ENCODE measurements at places on chromosomes 2 and 18.

GRCh38 chr2:96868555-96869280 is 1.2 kb downstream of the SEMA4C start:
- DNase-seq: peak; percentile 91

- DNase-seq: peak; percentile 80
Observed at GRCh38 chr2:69177785-69178636, 165.0 kb downstream of the ANTXR1 start.

- no peak for DNase-seq
Observed at GRCh38 chr2:101111262-101111838, 39.8 kb downstream of the TBC1D8 start.

- no peak for DNase-seq
Observed at GRCh38 chr2:144143294-144144151, 376.4 kb downstream of the ZEB2 start.

- DNase-seq: no peak
Observed at GRCh38 chr2:223554923-223555322, 47.2 kb downstream of the SCG2 start.

GRCh38 chr18:70359071-70359470 is 70.2 kb downstream of the SOCS6 start:
- DNase-seq: no peak

GRCh38 chr18:8615397-8616027 is 6.3 kb downstream of the RAB12 start:
- DNase-seq: peak; percentile 93

GRCh38 chr18:70290482-70291294 is 1.8 kb downstream of the SOCS6 start:
- DNase-seq: no peak

DNA sequence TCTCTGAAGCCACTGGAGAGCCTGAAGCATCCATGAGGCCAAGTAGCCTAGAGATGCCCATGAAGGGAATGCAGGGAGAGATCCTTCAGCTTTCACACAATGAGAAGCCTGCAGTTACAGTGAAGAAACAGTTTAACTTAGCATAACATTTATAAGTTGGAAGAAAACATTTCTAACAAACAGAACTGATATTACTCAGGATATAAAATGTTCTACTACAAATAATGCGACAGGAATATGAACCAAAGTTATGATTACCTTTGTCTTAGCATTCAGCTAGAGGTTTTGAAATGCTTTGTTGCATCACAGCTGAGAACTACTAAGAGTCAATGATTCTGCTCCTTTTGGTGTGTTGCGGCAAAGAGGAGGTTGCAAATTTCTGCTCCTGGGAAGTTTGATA is 6.9 kb upstream of the KYNU start:
- no peak for DNase-seq

- peak; percentile 45 for DNase-seq
Observed at GRCh38 chr2:102063487-102063911, 71.7 kb downstream of the IL1R2 start.

- DNase-seq: no peak
Observed at GRCh38 chr2:212797484-212798205, 259.0 kb upstream of the ERBB4 start.

- DNase-seq: peak; percentile 67
Observed at GRCh38 chr2:201909961-201910361, 103.6 kb downstream of the CDK15 start.

DNA sequence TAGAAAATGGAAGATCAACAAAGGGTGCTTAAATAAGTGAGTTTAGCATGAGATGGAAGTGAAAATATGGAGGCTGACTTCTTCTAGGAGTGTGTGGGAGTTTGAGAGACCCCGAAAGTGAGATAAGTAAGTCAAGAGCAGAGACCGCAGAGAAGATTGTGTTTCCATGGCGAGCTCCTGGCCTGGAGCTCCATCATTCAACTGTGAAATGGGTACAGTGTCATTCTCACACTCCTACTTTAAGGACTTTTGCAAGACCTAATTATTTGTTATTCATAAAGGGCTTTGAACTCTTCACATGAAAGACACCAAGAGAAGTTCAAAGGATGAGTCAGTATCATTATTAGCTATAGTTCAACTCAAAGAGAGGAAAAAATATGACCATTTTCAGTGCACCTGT is 134.2 kb upstream of the PIK3C3 start:
- no peak for DNase-seq

DNA sequence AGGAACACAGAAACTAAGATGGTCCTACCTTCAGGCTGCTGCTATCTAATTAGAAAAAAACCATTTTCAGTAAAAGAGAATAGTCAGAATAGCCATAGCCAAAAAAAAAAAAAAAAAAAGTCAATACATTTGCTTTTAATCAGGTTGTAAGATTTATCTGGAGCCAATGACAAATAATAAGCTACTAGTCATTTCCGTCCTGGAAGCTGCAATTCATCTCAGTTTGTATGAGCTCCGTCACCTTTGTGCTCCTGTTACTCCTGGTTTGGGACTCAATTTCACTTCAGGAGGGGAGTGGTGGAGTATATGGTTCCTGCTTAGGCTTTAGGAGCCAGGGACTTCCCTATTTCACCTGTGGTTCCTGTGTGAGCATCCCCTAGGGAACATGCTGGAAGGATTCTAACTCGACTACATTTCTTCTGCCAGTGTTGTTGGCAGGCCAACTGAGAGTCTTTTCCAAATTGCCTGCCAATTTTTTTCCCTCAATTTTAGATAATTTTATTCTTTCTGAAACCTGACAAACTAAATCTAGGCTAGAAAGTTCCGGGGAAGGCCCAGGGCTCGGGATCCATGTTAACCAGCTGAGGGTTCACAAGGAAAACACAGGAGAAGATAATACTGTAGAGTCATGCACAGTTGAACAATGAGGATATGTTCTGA is 481.8 kb downstream of the DLGAP1 start:
- no peak for DNase-seq

DNA sequence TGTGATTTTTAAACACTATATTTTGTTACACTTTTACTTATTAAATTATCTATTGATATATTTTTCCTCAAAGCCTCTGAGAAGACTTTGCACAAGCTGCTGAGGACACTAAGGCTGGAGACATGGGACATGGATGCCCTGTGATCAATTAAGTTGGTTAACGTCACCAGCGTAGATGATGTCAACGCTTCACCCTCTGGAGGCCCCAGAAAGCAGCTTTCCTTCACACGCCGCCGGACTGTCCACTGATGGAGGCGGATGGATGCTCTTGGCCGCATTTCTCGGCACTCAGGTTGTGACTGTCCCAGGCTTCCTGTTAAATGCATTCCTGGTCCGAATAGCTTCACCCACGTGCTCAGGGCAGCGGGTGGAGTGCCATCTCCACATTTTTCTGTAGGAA is 247.5 kb downstream of the VAPA start:
- DNase-seq: no peak

DNA sequence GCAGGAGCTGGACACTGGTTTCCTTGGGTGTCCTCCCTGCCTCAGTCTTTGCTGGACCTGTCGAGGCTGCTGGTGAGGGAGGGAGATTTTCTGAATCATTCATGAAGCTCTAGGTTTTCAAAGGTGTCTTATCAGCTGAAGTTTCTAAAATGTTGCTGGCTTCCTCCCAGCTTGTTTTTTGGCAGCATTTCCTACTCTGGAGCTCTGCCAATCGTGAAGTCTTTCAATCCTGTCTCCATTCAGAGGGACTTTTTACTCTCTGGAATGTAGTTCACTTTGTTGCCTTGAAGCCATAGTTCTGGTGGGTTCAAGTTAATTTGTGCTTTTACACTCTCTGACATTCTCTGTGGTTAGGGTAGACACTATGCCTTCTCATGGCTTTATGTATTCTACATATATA is 23.9 kb downstream of the SNTG2 start:
- peak; percentile 17 for DNase-seq

DNA sequence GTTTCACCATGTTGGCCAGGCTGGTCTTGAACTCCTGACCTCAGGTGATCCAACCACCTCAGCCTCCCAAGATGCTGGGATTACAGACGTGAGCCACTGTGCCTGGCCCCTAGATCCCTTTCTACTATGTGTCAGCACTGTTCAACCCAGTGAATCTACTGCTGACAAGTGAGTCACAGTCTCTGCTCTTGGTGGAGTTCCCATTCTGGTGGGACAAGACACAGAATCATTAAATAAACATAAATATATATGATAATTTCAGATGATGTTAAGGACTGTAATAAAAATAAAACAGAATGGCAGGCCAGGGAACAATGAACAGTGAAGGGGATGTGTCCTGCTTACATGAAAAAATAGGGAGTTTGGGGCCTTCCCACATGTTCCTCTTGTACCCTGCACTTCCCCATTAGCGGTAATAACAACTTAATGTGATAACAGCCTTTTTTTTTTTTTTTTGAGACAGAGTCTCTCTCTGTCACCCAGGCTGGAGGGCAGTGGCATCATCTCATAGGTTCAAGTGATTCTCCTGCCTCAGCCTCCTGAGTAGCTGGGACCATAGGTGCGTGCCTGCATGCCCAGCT is 112.2 kb downstream of the CPO start:
- DNase-seq: no peak

GRCh38 chr2:171315781-171316180 is 118.0 kb downstream of the METTL8 start:
- DNase-seq: no peak

DNA sequence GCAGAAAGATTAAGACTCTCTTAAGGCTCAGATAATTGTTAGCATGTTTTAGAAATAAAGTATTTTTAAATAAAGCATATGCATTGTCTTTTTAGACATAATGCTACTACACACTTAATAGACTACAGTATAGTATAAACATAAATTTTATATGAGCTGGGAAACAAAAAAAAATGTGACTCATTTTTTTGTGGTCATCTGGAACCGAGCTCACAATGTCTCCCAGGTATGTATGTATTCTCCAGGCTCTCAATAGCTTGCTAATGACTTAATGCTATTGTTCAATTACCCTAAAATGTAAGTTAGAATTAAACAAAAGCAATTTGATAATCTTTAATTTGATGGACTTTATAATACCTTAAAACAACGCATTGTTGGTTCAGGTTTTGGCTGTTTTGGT is 167.2 kb downstream of the NUP35 start:
- peak; percentile 11 for DNase-seq

- DNase-seq: peak; percentile 33
Observed at GRCh38 chr18:24231773-24232735, 93.2 kb downstream of the CABYR start.

DNA sequence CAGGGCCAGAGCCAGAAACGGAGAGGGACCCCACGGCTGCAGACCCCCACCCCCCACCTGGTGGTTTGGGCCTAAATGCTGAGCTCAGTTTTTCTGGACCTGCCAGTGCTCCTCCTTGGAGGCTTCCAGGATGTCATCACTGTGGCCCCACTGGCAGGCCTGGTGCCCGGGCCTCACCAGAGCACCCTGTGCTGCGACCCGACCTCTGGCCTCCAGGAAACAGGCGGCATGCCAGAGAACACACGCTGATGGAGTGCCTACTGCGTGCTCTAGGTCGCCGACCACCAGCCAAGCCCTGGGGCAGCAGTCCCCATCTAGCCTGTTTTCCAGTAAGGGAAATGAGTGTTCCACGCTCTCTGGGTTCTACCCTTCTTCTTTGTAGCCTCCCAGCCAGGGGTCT is 33.8 kb downstream of the HS6ST1 start:
- no peak for DNase-seq

DNA sequence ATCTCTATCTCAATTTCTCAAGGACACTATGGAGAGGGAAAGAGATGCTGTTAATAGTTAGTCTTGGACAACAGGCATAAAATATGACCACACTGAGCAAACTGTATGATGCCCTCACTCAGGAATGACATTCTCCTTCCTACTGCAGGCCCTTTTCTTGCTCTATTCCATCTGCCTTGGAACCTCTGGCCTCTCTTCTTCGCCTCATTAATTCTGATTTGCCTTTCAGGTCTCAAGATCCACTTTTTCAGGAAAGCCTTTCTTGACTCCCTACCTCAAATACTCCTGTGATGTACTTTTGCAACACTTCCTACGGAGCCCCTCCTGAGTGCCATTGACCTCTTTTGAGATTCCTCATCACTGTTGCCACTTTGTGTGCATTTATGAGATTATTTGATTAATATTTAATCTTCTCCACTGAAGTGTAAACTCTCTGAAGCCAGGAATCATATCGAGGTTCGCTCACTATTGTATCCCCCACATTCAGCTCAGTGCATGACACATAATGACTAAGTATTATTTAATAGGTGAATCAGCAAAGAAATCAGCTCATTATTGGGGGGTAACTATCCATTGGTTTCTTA is 21.3 kb upstream of the SPP2 start:
- DNase-seq: peak; percentile 15

DNA sequence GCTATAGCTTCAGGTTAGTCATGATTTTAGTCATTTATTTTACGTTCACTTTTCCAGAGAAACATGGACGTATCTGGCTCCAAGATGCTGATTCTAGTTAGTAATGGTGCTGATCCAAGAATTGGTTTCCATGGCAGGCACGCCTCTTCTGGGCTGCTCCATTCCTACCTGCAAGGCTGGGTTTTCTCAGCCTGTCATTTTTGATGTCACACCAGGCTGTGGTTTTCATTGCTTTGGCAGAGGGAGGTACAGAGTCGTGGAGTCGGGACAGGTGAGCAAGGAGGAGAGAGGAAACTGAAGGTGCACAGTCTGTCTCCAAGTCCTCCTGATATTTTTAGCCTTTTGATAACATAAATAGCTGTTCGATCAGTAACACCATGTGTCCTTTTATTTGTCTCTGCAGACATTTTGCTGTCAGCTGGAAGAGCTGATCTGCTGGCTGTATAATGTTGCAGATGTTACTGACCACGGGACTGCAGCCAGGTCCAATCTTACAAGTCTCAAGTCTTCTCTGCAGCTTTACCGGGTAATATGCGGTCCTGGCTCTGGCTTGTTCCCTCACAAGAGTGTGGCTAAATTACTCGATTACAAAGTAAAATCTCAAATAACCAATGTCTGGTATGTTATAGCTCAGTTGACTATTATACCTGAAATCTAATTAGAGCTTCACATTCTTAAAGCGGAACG is 17.8 kb downstream of the CEP68 start:
- no peak for DNase-seq

- DNase-seq: no peak
Observed at GRCh38 chr2:71715951-71716696, 262.8 kb downstream of the DYSF start.

DNA sequence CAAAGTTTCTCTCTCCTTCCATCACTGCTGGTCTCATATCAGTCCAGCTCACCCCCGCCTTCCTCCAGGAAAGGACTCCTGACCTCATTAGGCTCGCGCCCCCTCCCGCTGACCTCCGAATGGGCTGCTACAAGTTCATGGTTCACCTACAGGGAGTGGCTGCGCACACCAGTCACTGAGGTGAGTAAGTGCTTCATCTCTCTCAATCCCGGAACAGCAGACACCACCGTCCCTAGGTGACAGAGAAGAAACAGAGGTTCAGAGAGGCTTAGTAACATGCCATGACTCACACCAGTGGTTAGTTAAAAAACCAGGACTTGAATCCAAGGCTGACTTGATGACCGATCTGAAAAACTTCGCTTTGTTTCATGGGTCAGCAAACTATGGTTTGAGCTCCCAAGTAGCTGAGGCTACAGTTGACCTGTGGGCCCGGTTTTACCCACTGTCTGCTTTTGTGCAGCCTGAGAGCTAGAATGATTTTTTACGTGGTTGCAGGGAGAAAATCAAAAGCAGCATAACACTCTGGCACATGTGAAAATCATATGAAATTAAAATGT is 42.0 kb downstream of the ZFP36L2 start:
- DNase-seq: peak; percentile 72

Measured in astrocyte of the spinal cord (primary cell).